ENCODE measurements at places on chromosomes 4 and X. TPM values are rescaled to one million over a fixed set of nuclear protein-coding genes. Genes with fewer than 3 reads are reported as not detected.

The NPNT gene
- total RNA-seq: 0.97 TPM

The ARHGAP6 gene
- 0.82 TPM for total RNA-seq

The ASB11 gene
- not detected for total RNA-seq

The NR3C2 gene
- 3.0 TPM for total RNA-seq

The BEX1 gene
- 76.8 TPM for total RNA-seq

The CSAG3 gene
- not detected for total RNA-seq

The REELD1 gene
- not detected for total RNA-seq

The GAB1 gene
- total RNA-seq: 21.3 TPM

The PABPC4L gene
- 4.2 TPM for total RNA-seq

The C4orf51 gene
- not detected for total RNA-seq

DNA sequence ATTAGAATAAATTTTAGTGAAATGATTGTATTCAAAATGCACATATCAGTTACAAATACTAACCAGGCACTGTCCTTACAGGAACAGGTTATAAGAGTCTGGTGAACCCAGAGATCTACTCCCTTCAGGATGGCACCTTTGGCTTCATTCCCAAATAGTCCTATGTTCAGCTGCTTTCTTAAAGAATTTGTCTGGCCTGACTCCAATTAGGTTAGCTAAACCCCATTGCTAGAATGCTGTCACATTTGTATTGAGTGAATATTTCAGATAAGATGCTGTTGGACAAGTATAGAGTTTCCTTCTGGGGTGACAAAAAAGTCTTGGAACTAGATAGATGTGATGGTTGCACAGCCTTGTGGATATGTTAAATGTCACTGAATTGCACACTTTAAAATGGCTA lies 69.4 kb downstream of the EFHC2 start:
- no peak for DNase-seq

DNA sequence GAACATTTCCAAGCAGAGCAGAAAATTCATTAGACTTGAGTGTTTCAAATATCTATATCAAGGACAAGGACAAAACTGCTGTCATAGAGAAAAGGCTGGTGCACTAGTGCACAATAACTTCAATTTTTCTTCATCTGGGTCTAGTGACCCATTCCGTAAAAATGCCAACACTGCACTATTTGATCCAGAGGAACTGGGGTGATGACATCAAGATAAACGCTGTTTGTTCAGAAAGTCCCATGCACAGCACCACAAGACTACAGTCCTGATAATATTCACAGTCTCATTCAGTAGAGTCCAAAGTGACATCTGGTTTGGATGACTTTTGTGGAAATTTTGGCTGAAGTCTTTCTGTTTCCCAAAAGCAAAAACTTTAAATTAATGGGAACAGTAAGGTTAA lies 303.5 kb upstream of the GALNT7 start:
- DNase-seq: no peak

DNA sequence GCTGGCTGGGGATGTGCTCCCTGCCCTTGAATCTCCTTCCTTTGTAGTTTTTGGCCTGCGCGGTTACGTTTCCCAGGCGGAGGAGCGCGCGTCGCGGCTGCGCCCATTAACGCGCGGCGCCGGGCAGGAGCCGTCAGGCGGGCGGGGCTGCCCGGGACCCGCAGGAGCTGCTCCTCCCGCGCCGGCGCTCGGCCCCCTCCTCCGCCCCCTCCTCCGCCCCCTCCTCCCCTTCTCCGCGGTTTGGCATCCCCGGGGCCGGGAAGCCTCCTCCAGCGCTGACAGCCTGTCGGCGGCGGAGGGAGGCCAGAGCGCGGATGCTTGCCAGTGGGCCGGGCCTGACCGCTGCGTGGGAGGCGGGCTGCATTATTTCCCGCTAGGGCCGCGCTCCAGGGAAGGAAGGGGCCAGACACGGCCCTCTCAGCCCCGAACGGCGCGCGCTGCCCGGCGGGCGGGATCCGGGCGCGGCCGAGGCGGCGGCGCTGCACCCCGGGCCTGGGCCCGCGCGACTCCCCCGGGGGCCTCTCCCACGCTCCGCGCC lies at the start of gene DCLK2:
Gene DCLK2, plus strand, starts transcription at position 405 of the 538 bp plus-strand sequence. CDS start 583 bp downstream, outside the sequence.
- DNase-seq: peak; percentile 64

DNA sequence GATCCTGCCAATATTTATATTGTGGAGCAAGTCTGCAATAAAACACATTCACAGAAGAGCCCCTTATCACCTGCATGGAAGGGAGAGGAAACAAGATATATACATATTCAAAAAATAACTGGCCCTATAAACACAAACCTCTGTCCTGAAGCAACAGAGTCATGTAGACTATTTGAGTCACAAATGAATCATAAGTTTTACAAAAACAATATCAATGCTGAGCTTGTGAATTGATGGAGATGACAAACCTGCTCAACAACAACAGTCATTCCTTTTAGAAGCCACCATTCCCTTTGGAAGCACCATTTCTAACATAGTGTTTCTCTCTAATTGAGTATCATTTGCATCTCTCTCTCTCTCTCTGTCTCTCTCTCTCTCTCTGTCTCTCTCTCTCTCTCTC lies 313.9 kb downstream of the MID1IP1 start:
- DNase-seq: no peak

- DNase-seq: no peak
These were observed 21.4 kb downstream of the HPRT1 start for GRCh38 chrX:134481339-134481738.

- DNase-seq: no peak
These were observed 552.6 kb upstream of the INTU start for GRCh38 chr4:127080141-127080540.

GRCh38 chr4:16692524-16692923 lies 205.9 kb downstream of the LDB2 start:
- DNase-seq: no peak

- DNase-seq: no peak
These were observed 16.6 kb downstream of the DCUN1D4 start for GRCh38 chr4:51859476-51860031.

- DNase-seq: no peak
These were observed 2.2 kb upstream of the VGLL1 start for GRCh38 chrX:136529795-136530194.

DNA sequence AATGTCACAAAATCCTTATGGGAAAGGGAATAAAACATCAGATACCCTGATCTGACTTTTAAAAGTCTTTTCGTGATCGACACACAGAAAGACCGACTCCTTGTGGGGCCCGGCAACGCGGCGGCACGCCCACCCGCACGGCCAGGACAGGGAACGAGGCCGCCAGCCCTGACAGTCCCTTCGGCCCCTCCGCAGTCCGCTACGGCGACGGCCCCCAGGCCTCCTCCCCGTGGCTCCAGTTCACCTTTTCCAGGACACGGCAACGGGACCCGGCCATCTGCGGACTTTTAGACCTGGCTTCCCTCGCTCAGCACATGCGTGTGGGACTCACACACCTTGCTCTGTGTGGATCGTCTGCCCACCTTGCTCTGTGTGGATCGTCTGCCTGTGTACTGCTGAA lies 33.6 kb upstream of the GTPBP6 start:
- DNase-seq: peak; percentile 43

DNA sequence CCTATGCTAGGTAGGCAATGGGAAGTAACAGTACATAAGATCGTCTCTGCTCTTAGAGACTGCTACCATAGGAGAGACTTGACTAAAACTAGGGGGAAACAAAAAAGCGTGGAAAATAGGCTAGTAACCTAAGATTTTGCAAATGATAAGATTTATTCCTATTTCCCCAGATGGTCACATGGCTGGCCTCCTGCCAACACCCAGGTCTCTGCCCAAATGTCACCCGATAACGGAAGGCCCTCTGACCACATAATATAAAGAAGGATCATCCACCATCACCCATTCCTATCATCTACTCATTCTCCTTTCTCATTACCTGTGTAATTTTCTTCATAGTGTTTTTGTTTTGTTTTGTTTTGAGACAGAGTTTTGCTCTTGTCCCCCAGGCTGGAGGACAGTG lies 4.7 kb downstream of the LAMP2 start:
- no peak for DNase-seq

- DNase-seq: no peak
These were observed 10.9 kb upstream of the RHOXF2 start for GRCh38 chrX:120147537-120147936.

DNA sequence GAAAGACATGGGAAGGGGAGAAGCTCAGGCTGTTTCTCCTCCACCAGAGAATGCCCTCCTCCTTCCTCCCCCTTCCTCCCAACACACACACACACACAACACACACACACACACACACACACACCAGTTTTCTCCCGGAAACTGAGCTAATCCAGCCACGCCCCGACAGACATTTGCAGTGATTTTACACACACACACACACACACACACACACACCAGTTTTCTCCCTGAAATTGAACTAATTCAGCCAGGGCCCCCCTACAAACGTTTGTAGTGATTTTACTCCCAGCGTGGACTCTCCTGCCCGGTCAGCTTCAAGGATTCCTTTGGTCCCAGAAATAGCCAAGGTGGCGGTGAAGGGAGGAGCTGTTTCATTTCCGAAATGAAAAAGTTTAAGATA lies 32.9 kb upstream of the STX18 start:
- DNase-seq: no peak

GRCh38 chrX:50941638-50942037 lies 31.1 kb downstream of the BMP15 start:
- peak; percentile 40 for DNase-seq

- no peak for DNase-seq
These were observed 129.0 kb downstream of the C4orf51 start for GRCh38 chr4:145808848-145809512.

GRCh38 chrX:132407691-132408090 lies 81.1 kb downstream of the MBNL3 start:
- no peak for DNase-seq

GRCh38 chr4:119652998-119653397 lies 24.4 kb upstream of the PDE5A start:
- no peak for DNase-seq

- DNase-seq: no peak
These were observed 691.0 kb downstream of the GRID2 start for GRCh38 chr4:92994727-92995126.

- no peak for DNase-seq
These were observed 45.6 kb upstream of the CCSER1 start for GRCh38 chr4:90081432-90082144.

GRCh38 chr4:141390571-141390970 lies 169.9 kb downstream of the ZNF330 start:
- no peak for DNase-seq

GRCh38 chr4:154491341-154492271 lies at the start of gene DCHS2:
DCHS2 (minus strand) TSS chr4:154491799; CDS start chr4:154491355, 444 bp downstream.
- no peak for DNase-seq

GRCh38 chr4:172153719-172154118 lies 340.5 kb downstream of the GALNTL6 start:
- DNase-seq: no peak

- DNase-seq: no peak
These were observed 17.5 kb upstream of the CORIN start for GRCh38 chr4:47855350-47855749.
